Caco-2 (cell line): ENCODE measurements at places on chromosomes 7 and 10.
A peak's percentile ranks its signal among the peaks of the same experiment; 100 is the strongest.

DNA sequence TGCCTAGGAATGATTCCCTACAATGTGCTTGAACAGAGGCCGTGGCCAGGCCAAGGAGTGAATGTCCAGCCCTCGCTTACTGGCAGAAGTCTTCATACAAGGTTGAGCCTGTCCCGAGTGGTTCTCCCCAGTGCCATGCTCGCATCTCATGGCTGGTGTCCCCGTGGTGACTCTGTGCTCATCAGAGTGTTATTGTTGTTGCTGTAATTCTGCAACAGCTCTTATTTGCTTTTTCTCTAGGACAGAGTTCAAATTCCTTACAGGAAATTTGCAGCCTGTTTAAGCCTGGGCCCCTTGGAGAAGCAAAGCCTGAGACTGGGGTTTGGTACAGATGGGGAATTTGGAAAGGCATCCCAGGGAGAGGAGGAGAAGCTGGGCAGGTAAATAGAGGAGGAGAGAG is 157.7 kb upstream of the PRR15 start:
- no peak for DNase-seq

GRCh38 chr7:140176122-140176701 is 571 bp downstream of the KDM7A start:
- DNase-seq, result no peak

DNA sequence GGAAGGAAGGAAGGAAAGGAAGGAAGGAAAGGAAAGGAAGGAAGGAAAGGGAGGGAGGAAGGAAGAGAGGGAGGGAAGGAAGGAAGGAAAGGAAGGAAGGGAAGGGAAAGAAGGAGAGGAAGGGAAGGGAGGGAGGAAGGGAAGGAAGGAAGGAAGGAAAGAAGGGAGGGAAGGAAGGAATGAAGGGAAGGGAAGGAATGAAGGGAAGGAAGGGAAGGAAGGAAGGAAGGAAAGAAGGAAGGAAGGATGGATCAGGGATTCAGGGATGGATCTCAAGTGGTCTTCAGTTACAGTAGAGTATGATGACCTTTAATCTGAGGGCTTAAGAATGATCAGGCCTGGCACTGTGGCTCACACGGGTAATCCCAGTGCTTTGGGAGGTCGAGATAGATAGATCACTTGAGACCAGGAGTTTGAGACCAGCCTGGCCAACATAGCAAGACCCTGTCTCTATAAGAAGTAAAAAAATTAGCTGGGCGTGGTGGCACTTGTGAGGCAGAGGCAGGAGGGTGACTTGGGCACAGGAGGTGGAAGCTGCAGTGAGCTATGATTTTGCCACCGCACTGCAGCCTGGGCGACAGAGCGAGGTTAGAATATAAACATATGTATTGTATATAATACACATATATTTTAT is 760 bp upstream of the FOXK1 start:
- DNase-seq, result no peak

DNA sequence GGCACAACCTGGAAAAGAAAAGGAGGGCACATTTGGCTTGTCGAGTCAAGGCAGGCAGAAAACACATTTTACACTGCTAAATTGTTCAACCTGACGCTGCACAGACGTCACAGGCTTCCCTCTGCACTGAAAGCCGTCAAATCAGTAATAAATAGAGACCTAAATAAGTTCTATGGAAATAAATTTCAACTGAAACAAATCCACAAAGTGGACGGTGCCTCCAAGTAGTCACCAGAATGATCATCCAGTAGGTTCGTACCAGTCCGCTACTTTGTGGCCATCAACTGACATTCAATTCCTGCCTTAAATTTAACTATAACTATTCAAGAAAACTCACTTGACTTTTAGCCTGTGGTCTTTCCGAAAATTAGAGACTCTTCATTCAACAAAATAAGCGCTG is 49.0 kb downstream of the NPVF start:
- no peak for DNase-seq

DNA sequence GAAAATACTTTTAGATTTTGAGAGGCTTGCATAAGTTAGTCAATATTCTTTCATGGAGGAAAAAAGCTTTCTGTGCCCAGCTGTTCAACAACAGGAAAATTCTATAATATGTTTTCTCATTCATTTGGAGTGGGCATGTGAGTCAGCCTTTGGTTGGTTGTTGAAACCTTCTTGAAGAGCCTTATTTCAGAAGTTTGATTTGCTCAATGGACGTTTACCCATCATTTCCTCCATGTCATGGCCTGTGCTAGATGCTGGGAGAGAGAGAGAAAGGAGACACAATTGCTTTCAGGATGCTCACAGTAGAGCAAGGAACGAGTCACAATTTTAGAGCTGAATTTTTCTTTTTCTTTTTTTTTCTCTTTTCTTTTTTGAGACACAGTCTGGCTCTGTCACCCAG is 181.7 kb downstream of the PRKCQ start:
- DNase-seq, result no peak

DNA sequence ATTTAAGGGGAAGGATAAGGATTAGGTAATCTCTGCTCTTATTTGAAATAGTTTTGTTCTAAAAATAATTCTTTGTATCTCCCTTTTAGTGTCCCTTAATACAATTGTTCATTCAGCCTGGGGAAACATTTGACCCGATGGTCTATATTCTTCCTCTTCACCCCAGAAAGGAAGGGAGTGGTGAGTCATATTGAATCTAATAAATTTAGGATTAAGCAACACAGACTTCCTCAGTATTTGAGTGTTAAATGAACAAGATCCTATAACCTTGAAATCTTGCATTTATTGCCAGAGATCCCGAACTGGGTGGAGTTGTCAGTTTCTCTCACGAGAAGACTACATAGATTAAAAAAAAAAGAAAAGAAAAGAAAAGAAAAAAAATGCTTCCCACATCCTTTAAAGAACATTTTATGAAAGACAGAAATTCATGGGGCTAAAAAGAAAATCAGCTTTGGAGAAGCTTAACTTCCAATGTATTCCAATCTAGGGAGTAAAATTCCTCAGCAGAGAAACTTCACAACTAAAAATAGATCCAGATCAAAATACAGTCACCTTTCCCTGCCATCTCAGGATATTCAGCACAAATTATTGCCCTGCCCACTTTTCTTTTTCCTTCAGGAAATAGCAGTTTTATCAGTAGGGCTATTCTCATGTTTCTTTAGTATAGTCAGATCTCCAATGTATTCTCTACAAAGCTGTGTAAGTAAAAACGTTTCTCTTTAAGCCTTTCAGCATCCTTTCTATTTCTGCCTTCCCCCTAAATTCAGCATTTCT is 82.2 kb downstream of the SEMA3D start:
- DNase-seq, result no peak

DNA sequence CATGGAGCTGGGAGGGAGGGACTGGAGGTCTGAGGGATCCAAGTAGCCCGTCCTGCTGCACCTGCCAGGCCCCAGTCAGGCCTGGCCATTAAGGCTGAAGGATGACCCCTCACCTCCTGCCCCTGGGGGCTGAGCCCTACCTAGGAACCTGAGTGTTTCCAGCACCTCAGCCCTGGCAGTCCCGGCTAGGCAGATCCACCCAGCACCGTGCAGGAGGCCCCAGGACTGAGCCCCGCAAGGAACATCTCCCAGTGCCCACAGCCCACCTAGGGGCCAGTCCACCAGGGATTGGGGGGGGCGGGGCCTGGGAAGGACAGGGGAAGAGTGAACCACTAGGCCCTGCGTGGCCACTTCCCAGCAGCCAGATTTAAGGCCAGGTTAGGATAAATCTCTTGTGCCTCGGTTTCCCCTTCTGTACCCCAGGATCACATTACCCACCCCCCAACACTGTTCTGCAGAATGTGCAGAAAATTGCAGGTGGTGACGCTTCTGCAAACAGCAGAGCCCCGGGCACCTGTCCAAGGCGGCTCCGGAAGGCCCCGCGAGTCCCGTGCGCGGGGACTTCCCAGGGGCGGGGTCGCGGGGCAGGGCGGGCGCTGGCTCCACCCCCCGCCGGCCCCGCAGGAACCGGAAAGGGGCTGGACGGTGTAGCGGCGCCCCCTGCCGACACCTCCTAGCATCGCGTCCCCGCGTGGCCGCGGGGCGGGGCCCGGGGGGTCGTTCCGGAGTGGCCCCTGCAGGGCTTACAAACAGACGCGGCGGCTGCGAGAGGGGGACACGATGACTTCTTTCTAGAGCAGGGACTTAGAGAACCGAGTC is 55.9 kb downstream of the PWWP2B start:
- DNase-seq, result peak; percentile 93

GRCh38 chr10:90605506-90605905 is 252.3 kb downstream of the HTR7 start:
- no peak for DNase-seq

DNA sequence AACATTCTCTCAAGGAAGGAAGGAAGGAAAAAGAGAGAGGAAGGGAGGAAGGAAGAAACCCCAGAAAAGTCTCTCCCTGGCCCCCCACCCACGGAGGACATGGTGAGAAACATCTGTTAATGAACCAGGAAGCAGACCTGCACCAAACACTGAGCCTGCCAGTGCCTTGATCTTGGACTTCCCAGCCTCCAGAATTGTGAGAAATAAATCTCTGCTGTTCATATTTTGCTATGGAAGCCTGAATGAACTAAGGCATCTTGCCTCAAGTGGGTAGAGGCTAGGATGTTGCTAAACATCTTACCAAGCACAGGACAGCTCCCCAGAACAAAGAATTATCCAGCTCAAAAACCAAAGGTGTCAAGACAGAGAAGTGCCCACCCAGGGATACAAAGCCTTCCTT is 19.1 kb downstream of the LRRC20 start:
- no peak for DNase-seq

DNA sequence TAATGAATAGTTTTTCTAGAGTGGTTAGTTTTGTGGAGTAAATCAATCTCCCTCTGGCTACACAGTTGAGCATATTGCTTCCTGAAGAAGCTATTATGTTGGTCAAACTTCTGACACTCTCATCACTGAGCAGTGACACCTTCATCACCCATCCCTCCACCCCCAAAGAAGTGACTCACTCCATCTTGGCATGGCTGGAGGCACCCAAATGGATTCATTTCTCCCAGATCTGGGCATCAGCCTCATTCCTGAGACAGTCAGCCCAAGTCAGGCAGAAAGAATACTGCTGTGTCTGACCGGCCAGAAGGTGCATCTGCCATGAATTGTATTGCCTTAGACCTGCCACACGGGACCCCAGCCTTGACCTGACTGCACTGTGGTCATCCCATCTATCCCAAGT is 117.0 kb upstream of the HABP2 start:
- DNase-seq, result no peak

DNA sequence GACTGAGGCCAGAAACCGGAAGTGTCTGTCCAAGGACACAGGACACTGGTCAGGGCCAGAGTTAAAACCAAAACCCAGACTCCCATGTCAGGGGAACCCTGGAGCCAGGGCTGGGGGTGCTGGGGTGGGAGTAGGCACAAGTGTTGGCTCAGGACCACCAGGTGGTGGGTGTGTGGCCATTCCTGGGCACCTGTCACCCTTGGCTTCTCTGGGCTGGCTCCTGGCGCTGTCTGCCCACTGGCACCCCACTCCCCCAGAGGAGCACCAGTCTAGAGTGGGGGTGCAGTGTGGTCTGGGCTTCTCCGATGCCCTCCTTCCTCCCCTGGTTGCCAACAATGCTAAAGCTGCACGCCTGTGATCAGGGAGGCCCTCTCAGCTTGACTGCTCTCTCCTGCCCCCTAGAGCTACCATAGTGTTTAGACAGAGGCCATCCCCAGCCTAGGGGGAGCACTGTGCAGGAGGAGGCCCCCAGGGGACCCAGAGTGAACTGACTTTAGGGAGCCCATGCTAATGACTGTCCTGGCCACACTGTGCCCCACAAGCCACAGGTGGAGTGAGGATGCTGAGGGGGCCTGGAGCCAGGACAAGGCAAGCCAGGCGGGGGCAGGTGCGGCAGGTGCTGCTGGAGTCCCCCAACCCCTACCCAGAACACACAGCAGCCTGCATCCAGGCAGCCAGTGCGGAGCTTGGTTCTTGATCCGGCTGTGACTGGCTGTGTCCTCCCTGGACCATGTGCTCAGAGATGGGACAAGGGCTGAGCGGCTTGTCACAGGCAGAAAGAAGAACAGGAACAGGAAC is 11.0 kb downstream of the RASGEF1A start:
- DNase-seq, result peak; percentile 52

GRCh38 chr10:1323951-1324350 is 267.8 kb downstream of the WDR37 start:
- no peak for DNase-seq

DNA sequence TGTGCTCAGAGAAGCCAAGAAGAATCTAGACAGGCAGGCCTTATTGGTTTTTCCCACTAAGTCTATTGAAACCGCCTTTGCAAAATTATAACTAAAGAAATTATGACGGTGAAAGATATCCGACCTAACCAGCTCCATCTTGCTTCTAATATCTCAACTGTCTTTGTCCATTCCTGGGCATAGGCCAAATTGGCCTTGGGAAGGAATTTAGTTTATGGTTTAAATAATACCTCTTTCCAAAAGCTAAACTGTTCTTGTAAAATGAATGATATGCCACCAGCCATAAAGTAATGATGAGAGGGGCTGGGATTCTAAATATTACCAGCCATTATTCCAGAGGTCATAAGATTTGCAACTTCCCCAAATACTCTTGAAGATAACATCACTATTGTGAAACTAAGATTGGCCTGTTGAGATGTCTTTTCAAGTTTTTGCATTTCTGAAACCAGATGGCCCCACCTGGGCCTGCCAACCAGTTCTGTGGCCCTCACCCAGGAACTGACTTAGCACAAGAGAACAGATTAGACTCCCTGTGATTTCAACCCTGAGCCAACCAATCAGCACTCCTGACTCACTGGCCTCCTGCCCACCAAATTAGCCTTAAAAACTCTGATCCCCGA is 41.2 kb upstream of the SLC35G1 start:
- DNase-seq, result no peak

- DNase-seq, result peak; percentile 39
These were observed 24.1 kb downstream of the TBATA start for GRCh38 chr10:70761031-70761601.
